ENCODE measurements at places on chromosomes 5 and 9. TPM values are rescaled to one million over a fixed set of nuclear protein-coding genes. Genes with fewer than 3 reads are reported as not detected.

Gene SNCAIP
- 1.0 TPM for total RNA-seq

Gene LCN9
- not detected for total RNA-seq

Gene LCN6
- total RNA-seq = not detected

Gene C1QTNF2
- total RNA-seq = 1.4 TPM

Gene OMD
- 66.4 TPM for total RNA-seq

Gene CER1
- total RNA-seq = not detected

Gene ZDHHC12
- total RNA-seq = 17.6 TPM

Gene NEUROG1
- total RNA-seq = not detected

Gene ARHGEF39
- 5.5 TPM for total RNA-seq

Gene IFNA13
- total RNA-seq = not detected

Gene ROR2
- 7.7 TPM for total RNA-seq

Gene CORO2A
- total RNA-seq = 0.91 TPM

Gene SLC25A2
- total RNA-seq = 0.39 TPM

Gene SLC4A9
- total RNA-seq = not detected

Gene LURAP1L
- 11.7 TPM for total RNA-seq

Gene CHMP5
- total RNA-seq = 85.1 TPM

Gene SNCB
- not detected for total RNA-seq

Gene REEP2
- total RNA-seq = 8.2 TPM

Gene NR6A1
- total RNA-seq = 0.26 TPM

Gene STARD4
- total RNA-seq = 56.3 TPM

Gene PGGT1B
- total RNA-seq = 18.0 TPM

Gene SLC45A2
- total RNA-seq = 0.13 TPM

Gene SQSTM1
- total RNA-seq = 739 TPM

Gene SLC25A51
- total RNA-seq = 73.0 TPM

Gene PCDHGA11
- 20.1 TPM for total RNA-seq

Gene BTNL9
- total RNA-seq = not detected

Gene SPINK6
- total RNA-seq = not detected

Gene GZMA
- not detected for total RNA-seq

Gene PCAT7
- total RNA-seq = 0.13 TPM

Gene GABRA1
- not detected for total RNA-seq

Gene OR2V1
- not detected for total RNA-seq

Gene DMGDH
- total RNA-seq = 7.2 TPM

Gene KCNV2
- not detected for total RNA-seq

Gene DDX4
- not detected for total RNA-seq

Gene SLC6A19
- not detected for total RNA-seq

Gene TERT
- total RNA-seq = not detected

Gene IFNA21
- not detected for total RNA-seq

Gene PCDHGA7
- total RNA-seq = 10.6 TPM

Gene ECSCR
- 1.5 TPM for total RNA-seq

Gene CCDC192
- total RNA-seq = not detected

Gene DHFR
- total RNA-seq = 26.7 TPM

Gene RAD17
- 27.1 TPM for total RNA-seq

Gene UBAP2
- total RNA-seq = 20.9 TPM

Gene SLC30A5
- total RNA-seq = 51.0 TPM

Gene CEP72
- 2.2 TPM for total RNA-seq

Gene EGFLAM
- 24.9 TPM for total RNA-seq

Gene SVEP1
- total RNA-seq = 89.5 TPM

Gene OTP
- total RNA-seq = not detected

Gene CCNG1
- 270 TPM for total RNA-seq

Gene F2R
- 1.1 TPM for total RNA-seq

Gene STK32A
- total RNA-seq = 3.9 TPM

Gene C9
- 0.54 TPM for total RNA-seq

Gene NR4A3
- total RNA-seq = 2.2 TPM

Gene TMEM215
- not detected for total RNA-seq

Gene GLDC
- total RNA-seq = 0.22 TPM

Gene SLIT3
- total RNA-seq = 1.5 TPM

Gene RAB3C
- not detected for total RNA-seq

Gene C9orf153
- total RNA-seq = 0.91 TPM
